ENCODE measurements at places on chromosomes 6 and 20.

- no peak for DNase-seq
Observed at GRCh38 chr6:102942206-102942605, 1548.7 kb downstream of the GRIK2 start.

DNA sequence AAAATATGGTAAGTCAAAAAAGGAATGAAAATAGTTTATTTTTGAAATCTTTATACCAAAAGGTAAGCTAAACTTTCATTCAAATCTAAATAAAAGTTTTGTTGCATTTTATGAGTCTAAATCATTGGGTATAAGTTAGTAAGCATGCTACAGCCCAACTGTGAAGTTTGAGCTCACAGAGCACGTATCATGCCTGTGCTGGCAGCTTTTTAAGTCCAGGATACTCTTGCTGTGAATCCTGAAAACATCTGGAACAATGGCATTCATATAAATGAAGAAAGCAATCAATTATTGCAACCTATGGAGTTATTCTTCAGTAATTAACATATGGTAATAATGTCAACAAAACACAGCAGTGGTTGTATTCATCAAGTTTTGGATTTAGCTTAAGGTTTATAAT lies 656.9 kb downstream of the RFPL4B start:
- no peak for DNase-seq

DNA sequence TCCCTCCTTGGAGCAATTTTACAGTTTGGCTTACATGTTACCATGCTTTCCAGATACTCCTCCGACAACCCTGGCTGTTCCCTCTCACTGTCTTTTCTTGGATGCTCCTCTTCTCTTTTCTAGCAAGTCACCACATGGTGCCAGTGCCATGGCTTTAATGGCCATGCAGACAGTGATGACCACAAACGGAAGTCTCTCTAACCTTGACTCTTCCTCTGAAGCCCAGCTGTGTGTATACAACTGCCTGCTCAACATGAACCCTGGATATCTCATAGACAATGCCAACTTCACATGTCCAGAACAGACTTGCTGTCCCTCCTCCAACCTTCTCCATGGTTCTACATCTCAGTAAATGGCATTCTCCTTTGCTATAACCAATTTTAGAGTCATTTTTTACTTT lies 49.8 kb upstream of the NEDD9 start:
- DNase-seq, result no peak

GRCh38 chr6:90544081-90544480 lies 42.8 kb downstream of the MAP3K7 start:
- no peak for DNase-seq

GRCh38 chr6:2669067-2669700 lies 81.5 kb downstream of the MYLK4 start:
- DNase-seq, result no peak

DNA sequence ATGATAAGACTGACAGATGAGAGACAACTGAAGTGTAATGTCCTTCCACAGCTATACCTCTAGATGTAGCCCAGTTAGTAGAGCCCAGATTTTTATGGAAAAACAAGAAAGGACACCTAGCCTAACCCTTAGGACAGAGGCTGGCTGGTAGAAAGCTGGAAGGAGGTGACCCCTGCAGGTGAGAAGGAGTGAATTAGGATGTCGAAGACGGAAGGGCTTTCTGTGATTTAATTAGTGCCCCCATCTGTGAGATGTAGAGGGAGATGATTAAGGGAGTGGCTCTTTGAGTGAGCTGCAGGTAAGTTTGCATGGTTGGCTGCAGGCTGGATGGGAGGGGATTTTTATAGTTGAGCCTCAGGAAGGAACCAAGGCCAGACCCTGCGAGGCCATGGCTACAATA lies 82.8 kb downstream of the GFRA4 start:
- no peak for DNase-seq

DNA sequence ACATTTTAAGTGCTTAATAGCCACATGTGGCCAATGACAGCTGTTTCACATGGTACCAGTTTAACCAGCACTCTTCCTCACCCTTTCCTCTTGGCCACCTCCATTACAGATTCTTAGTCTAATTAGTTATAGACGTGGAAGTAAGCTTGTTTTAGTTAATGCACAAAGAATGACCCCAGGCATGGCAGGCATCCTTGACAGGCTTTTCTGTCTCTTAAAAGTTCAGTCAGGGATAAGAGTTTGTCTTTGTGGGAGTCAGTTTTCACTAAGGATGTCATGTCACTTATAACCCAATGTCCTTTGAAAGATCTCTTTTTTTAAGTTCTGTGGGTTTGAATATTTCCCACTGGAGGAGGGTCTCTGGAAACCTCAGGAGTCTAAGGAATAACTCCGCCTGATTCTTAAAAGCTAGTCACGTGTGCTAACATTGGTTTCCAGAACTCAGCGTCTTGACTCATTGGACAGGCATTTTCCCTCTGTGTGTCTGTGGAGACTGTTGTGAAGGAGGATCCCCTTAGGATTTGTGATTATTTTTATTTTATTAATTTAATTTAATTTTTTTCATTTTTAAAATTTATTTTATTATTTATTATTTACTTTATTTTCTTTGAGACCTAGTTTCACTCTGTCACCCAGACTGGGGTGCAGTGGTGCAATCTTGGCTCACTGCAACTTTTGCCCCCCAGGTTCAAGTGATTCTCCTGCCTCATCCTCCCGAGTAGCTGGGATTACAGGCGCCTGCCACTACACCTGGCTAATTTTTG lies 171.4 kb downstream of the ZFAND3 start:
- no peak for DNase-seq

DNA sequence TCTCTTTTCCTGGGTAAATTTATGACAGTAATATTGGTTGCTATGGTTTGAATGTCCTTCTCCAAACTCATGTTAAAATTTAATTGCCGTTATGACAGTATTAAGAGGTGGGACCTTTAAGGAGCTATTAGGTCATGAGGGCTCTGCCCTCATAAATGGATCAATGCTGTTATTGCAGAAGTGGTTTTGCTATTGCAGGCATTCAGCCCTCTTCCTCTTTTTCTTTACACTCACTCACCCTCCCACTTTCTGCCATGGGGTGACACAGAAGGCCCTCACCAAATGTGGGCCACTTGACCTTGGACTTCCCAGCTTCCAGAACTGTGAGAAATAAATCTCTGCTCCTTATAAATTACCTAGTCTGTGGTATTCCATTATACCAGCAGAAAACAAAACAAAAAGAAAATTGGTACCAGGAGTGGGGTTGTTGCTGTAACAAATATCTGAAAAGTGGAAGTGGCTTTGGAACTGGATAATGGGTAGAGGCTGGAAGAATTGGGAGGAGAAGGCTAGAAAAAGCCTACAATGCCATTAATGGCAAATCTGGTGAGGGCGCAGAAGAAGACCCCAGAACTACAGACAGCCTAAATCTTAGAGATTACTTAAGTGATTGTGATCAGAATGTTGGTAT lies 24.8 kb upstream of the IGF2R start:
- no peak for DNase-seq

GRCh38 chr6:148962854-148963515 lies 216.2 kb downstream of the UST start:
- DNase-seq, result no peak

DNA sequence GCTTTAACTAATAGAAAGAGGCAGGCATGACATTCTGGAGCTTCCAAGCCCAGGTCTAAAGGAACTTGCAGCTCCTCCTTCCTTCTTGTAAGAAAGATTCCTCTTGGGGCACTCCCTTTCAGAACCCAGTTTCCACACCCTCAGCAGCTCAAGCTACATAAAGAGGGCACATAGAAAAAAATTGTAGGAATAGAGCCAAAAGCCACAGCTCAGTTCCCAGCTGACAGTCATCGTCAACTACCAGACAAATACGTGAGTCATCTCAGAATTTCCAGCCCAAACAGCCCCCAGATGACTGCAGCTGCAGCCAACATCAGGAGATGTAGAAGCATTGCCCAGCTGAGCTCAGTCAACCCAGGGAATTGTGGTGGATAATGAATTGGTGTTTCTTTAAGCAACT lies 349.8 kb upstream of the ARID1B start:
- peak; percentile 74 for DNase-seq

- no peak for DNase-seq
Observed at GRCh38 chr6:156919370-156919769, 142.2 kb downstream of the ARID1B start.

DNA sequence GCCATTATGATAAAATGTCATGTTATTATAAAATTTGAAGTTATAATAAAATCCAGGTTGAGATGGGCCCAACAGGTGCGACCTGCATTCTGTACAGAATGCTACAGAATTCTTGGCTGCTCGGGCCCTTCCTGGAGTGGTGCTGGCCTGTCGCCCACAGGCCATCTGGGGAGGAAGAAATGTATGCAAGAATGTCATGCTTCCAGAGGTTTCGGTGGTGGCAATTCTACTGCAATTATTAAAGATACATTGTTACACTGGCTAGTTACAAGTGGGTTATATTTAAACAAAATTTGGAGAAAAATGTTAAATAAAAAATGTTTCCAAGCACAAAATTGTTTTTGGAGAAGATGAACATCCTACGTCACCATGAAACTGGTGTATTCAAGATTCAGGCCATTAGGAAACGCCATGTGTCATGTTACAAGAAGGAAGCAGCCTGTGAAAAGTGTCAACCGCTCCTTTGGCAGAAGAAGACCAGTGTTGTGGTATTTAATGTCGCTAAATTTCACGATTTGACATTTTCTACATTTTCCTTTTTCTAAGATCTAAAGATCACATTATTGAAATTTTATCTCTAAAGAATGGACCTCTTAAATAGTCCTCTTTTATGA lies 7.1 kb downstream of the RAMACL start:
- no peak for DNase-seq

DNA sequence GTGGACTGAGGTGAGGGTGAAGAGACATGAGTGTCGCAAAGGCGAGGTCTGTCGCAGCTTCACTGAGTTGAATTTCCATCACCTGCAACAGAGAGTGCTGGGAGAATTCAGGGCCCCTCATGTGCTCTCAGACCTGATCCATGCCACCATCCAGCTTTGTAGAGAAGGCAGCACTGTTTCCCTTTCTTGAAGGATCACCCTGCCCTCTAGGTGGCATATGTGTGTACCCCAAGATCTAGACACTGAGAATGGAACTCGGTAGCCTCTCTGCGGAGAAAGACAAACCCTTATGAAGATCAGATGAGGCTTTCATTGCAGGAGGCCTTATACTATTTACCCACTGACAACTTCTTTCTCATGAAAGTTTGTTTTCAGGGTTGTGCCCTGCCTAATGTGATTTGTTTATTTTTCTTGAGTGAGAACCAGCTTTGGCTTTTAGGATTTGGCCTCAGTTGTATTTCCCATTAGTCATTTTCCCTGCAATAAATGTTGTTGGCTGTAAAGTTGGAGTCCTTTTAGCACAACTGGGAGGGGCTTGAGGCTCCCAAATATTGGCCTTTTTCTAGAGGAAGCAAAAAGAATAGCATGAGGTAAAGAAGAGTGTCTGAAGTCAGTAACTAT lies 811.3 kb downstream of the DHX35 start:
- no peak for DNase-seq

DNA sequence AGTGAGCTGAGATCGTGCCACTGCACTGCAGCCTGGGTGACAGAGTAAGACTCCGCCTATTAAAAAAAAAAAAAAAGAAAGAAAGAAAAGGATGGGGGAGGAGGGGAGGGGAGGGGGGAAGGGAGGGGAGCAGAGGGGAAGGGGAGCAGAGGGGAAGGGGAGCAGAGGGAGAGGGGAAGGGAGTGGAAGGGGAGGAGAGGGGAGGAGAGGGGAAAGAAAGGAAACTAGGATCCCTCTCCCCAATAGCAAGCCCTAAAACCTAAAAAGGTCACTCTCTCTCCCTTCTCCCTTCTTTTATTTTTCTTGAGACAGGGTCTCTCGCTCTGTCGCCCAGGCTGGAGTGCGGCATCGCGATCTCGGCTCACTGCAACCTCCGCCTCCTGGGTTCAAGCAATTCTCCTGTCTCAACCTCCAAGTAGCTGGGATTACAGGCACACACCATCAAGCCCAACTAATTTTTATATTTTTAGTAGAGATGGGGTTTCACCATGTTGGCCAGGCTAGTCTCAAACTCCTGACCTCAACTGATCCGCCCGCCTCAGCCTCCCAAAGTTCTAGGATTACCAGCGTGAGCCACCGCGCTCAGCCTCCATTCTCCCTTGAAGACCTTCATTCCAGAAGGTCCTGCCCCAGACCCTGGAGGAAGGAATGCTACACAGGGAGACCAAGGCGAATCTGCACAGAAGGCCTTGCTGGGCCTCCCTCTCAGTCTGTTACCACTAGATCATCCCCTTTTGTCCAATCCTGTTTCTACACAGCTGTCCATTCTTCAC lies 45.8 kb upstream of the PIM1 start:
- DNase-seq, result no peak
